ENCODE measurements at places on chromosomes 5 and 9.

DNA sequence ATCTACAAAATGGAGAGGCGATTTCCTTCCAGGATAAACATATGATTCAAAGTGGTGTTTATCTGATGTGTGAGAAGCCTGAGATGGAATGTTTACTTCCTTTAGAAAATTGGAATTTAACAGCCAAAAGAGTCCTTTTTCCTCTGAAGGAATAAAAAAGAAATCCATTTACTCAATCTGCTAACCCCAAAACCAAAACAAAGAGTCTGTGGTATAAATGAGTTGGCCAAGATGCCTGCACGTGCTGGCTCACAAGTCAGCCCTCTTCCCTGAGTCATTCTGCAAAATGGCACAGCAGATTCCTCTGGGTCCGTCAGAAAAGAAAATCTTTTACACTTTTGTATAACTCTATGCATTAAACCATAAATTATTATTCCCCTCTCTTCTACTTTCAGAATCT lies 60.8 kb downstream of the EBF1 start:
- DNase-seq, result peak; percentile 50

DNA sequence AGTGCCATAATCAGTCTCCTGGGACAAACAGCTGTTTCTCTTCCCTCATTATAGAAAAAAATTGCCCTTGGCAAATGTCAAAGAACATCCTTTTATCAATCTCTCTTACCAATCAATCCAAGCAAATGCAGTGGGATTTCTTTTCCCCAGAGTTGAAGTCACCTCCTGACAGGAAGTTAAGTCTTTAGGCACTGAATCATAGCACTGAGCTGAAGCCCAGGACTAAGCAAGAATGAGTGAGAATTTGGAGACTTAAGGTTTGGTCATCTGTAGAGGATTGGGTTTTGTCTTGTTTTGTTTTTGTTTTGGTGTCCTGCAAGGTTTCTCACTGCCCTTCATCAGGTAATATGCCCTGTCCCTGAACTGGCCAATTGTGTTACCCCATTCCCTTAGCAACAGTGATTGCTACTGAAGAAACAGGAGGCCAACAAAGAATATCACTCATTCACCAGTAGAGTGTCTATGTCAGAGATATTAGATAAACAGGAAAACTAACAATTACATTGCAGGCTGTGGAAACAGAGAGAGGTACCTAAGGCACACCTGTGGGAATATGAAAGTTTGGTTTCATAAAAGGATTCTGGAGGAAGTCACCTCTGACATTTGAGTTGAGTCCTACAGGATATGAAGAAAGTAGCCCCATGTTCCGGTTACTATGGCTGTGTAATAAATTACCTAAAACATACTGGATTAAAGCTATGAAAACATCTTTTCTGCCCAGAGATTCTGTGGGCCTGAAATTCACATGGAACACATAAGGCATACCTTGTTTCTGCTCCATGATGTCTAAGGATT lies 4.5 kb upstream of the FXN start:
- no peak for DNase-seq

DNA sequence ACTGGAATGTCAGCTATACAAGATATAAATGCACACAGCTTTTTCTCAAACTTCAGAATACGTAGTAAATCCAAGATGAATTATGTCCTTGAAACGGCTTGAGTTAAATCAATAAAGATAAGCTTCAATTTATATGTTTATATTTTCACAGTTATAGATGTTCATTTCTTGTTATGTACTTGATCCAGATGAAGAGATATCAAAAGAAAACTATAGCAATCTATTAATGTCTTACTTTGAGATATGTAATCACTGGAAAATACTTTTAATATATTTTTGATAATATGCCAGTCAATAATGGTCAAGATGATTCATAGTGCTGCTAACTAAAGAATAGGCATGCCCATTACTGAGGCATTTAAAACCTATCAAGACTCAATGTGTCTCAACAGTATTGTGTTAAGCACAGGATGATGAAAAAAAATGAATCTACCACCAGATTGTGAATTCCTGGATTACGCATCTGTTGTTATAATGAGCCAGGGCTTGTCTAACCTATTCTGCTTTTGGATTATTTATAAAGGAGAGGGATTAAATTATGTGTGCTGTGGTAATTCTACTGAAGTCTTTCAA lies 372.6 kb upstream of the PRR16 start:
- DNase-seq, result no peak

DNA sequence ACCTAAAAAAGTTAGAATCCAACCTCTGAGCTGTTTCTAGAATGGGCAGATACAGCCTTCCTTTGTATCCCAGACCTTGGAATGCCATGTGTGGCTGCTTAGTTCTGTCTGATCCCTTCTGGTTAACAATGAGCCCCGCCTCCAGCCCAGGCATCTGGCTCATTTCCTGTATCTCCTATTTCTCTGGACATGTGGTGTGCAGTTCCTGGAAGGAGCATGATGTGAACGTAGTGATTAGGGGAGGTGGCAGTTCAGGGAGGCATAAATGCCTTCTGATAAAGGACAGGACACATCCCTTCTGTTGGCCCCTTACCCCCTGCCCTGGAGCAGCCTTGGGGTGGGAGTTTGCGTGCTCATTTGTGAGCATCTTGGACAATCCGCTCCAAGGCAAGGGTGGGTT lies 243.0 kb downstream of the ZSWIM6 start:
- peak; percentile 65 for DNase-seq

- DNase-seq, result no peak
Measured at GRCh38 chr5:3348576-3349535, 246.8 kb upstream of the IRX1 start.

GRCh38 chr9:19940811-19941535 lies 152.1 kb upstream of the SLC24A2 start:
- no peak for DNase-seq

DNA sequence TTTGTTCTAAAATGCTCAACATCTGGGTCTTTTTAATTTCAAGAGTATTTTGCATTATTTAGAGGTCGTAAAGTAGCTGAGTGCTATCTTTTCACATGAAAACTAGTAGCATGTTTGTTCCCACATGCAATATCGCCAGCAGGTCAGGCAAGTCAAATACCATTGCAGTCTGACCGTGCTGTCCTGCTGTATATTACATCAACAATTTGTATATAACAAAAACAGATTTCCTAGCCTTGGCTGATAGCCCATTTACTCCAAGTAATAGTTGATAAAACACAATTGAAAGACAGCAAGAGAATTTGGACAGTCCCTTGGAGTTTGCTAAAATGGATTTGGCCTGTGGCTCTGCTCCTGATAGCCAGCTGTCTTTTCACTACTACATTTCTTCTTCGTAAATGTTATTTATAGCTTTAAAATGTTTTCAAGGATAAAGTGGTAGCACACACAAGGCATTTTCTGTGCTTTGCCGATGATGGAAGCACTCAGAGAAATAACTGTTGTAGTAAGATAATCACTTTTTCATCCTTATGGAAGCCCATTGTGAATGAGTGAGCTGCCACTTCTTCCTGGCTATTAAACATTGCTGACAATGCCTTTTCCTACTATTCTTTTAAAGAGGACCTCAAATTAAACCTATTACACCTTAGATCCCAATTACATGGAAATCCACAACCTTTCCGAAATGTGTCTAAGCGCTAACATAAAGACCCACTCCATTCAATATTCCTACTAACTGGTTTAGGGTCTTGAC lies 992.1 kb downstream of the MAT2B start:
- no peak for DNase-seq

GRCh38 chr5:75948438-75948837 lies 134.7 kb upstream of the SV2C start:
- DNase-seq, result no peak

DNA sequence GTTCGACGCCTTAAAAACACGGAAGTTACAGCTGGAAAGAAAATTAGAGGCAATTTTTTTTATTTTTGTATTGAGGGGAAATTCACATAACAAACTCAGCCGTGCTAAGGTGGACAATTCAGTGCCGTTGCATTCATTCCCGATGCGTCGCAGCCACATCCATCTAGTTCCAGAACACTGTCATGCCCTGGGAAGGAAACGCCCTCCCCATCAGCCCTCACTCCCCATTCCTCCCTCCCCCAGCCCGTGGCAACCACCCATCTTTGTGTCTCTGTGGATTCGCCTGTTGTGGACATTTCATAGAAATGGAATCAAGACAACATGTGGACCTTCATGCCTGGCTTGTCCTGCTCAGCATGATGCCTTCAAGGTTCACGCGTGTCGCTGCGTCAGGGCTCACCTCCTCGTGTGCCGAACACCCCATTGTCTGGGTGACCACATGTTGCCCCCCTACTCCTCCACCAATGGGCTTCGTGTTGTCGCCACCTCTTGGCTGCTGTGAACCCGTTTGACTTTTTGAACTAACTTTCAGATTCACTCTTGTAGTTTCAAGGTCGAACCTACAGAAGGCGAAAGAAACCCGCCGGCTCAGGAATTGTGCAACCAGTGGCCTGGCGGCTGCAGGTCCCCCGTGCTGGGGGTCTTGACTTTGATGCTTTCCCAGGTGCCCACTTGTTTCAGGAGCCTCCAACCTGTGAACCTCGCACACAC lies 17.4 kb upstream of the CAMSAP1 start:
- no peak for DNase-seq

GRCh38 chr9:4769321-4770080 lies 23.2 kb upstream of the RCL1 start:
- no peak for DNase-seq

GRCh38 chr5:42614509-42614908 lies 142.1 kb upstream of the CCDC152 start:
- DNase-seq, result no peak
